Stimulated activated CD8-positive, alpha-beta memory T cell treated with anti-CD3 and anti-CD28 coated beads, Interleukin-7, amount 100 ng/mL, for 1 hour (primary cell): ENCODE measurements at places on chromosomes 5 and 9.

DNA sequence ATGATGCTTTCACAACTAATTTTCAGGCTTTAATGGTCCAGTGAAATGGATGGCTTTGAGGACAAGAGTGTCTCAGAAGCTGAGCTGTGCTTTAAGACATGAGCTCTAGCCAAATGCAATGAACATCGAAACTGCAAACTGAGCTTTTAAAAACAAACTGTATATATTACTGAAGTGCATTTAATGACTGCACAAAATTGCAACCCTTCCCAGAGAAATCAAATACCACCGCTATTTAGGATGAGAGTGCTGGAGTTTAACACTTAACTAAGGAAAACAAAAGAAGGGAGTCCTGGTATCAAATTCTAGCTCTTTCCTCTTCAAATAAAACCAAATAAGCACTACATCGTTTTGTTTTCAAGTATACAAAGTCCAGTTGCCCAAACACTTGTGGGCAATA lies 163.9 kb downstream of the SLF1 start:
- no peak for DNase-seq

GRCh38 chr9:27112235-27112634 lies 3.2 kb downstream of the TEK start:
- DNase-seq: no peak

GRCh38 chr9:97808415-97808814 lies 44.6 kb upstream of the FOXE1 start:
- no peak for DNase-seq

- no peak for DNase-seq
Measured at GRCh38 chr5:10669983-10670382, 91.1 kb downstream of the DAP start.

GRCh38 chr5:91929522-91929817 lies 546.4 kb upstream of the ARRDC3 start:
- no peak for DNase-seq

GRCh38 chr9:87829756-87830155 lies 52.9 kb upstream of the SPATA31E1 start:
- DNase-seq: no peak

DNA sequence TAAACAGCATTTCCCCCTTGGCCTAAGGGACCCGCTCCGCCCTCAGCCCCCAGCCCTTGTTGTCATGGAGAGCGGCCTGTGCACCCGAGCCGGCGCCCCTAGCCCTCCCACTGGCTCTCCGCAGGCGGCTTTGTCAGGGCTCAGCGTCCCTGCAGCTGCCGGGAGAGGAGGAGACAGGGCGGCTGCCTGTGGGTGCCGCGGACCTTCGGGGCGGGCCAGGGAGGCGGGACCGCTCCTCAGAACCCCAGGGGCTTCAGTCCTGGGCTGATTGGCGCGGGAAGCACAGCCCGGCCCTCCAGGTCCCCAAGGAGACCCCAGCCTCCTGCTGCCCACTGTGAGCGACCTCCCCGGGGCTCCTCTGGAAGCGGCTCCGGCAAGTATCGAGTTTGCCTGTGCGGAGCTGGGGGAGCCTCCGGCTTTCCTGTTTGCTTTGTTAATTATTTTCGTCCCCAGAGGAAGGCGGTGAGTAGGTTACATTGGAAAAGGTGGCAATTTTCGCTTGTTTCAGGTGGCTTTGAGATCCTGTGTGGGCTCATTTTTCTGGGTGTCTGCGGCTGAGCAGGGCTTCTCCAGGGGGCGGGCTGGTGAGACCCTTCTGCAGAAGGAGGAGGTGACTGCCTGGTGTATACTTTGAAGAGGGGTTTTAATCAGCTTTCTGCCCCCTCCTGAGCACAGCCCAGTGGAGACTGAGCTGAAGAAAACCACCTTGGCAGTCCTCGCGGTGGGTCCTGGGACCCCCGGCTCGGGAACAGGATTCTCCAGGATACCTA lies at the start of gene FGD3:
FGD3 (plus strand) TSS at position 256 of the 770 bp plus-strand sequence. CDS start 28,734 bp downstream, outside the sequence.
- no peak for DNase-seq

DNA sequence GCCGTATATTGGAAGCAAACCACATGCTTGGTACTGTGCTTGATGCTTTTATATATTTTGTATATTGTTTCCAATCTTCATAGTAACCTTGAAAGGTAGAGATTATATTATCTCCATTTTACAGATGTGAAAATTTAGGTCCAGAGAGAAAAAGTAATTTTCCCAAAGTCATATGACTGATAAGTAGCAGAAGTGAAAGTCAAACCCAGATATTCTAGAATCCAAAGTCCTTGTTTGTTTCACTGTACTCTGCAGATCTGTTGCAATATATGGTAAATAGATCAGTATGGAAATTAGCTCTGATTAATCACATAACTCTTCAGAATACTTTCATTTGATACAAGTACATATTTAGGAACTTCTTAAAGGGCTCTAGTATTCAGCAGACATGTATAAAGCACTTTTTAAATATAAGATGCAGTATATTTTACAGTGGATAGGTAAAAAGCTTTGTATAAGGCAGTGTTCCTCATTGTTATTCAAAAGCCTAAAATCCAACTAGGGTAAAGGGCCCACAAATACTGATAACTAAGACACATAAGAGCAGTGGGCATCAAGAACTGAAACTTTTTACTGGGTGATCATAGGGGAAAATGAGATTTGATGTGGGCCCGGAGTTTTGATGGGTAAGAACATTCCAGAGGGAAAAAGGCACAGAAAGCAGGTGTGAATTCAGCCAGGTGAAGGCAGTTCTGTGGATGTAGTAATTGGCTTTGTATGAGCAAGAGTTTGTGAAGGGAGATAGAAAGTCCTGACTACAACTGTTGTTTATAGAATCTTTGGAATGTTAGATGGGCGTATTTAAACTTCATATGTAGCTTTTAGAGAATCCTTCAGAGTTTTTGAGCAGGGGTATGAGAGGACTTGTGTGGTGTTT lies 25.0 kb downstream of the NDFIP1 start:
- no peak for DNase-seq

DNA sequence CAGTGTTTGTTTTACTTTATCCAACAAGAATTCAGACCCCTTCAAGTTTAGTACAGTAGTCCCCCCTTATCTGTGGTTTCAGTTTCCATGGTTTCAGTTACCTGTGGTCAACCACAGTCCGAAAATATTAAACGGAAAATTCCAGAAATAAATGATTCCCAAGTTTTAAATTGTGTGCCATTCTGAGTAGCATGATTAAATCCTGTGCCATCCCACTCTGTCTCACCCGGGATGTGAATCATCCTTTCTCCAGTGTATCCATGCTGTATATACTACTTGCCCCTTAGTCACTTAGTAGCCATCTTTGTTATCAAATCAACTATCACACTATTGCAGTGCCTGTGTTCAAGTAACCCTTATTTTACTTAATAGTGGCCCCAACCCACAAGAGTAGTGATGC lies 153.8 kb upstream of the RASA1 start:
- no peak for DNase-seq

- DNase-seq: no peak
Measured at GRCh38 chr9:82332018-82332773, 343.6 kb downstream of the SPATA31D1 start.

- no peak for DNase-seq
Measured at GRCh38 chr9:127749090-127749787, 14.1 kb upstream of the TOR2A start.

DNA sequence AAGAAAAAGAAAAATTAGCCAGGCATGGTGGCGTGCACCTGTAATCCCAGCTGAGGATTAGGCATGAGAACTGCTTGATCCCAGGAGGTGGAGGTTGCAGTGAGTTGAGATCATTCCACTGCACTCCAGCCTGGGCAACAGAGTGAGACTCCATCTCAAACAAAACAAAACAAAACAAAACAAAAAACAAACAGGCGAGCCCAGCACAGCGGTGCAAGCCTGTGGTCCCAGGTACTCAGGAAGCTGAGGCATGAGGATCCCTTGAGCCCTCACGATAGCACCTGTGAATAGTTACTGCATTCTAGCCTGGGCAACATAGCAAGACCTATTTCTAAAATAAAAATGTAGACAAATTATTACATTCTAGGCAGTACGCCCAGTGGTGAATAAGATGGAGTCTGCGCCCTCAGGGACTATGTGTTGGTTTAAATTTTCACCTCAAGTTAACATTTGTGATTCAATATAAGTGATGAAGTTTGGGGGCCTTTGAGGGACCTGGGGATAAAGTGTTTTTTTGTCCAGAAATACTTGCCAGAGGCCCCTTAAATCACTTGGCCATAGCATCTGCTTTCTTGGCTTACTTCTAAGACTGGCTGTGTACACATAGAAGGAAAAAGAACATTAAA lies 3.4 kb upstream of the GAPVD1 start:
- DNase-seq: no peak

GRCh38 chr9:98652741-98653140 lies 56.0 kb downstream of the GABBR2 start:
- DNase-seq: no peak

DNA sequence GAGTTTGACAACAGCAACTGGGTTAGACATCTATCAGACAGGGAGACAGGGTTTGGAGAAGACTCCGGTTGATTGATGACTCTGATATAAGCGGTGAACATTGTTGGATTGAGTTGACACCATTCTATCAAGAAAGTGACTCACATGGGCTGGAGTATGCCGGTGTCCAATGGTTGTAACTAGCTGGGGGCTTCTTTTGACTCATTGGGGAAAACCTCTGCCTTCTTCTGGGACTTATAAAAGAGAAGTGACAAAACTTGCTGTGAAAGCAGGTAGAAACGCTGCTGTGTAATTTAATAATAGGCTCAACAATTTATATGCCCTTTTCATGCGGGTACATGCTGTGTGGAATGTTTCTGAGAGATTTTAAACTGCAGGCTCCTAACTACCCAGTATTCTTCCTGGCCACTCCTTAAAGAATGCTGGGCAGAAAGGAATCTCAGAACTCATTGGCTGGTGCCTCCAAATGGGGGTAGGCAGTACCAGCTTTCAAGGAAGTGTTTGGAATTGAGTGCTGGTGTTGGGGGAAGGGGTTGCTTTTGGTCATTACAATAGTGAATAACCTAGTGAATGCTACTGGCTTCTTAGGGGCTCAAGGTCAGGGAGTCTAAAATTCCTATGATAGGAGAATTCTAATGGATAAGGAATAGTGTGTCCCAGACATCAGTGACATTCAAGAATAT lies 43.9 kb downstream of the FYB1 start:
- no peak for DNase-seq

DNA sequence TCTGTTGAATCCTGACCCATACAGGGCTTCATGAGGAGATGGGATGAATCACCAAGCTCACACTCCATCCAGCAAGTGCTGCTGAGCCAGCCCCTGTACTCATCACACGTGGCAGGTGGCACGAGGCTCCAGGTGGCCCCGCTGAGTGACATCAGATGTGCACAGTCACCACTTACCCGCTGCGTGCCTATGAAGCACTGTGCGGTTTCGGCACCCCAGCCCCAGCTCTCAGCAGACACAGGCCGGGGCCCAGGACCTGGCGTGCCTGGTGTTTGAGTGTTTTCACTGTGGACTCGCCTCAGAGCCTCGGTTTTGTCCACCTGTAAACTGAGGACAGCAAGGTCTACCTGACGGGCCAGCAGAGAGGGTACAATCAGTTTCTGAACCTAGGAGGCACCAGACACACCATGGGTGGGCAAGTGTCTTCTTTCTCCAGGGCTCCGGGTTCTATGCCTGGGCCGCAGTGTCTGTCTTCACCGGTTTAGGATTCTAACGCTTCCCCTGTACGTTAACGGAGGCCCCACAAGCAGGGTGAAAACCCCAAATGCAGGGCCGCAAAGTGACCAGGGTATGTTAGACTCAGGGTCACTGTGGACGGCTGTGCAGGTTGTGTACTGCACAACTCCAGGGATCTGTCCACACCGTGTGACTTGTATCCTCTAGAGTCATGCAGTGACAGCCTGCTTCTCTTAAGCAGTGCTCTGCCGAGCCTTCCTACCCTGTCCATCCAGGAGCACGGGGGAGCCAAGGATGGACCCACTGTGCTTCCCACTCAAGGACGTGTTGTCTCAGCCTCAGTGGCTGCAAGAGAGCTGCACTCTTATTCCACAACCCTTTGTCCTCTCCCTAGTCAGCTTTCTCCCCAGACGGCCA lies 44.3 kb upstream of the COL5A1 start:
- no peak for DNase-seq

- no peak for DNase-seq
Measured at GRCh38 chr9:4886698-4887097, 94.0 kb downstream of the RCL1 start.

DNA sequence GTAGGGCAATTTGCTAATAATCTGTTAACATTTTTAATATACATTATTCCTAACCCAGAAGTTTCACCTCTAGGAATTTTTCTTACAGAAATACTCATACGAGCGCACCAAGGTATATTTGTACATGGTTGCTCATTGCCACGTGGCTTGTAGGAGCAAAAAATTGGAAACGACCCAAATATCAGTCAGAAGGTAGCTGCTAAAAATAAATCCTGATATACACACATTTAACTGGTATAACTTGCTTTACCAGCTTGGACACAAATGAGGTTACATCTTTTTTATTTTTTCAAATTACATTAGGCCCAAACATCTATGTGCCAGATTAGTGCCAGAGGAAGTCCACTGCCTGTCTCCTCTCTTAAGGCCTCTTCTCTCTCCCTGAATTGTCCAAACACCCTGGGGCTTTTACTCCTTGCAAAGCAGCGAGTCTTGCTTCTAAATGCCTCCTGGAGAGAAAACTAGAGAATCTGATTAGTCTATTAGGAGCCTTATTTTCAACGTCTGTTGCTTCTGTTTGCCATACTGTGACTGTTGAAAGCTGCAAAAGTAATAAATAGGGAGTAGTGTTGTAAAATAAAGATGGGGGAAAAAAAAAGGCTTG lies 92.0 kb upstream of the SSBP2 start:
- no peak for DNase-seq

GRCh38 chr9:133118568-133118967 lies 2.5 kb downstream of the RALGDS start:
- DNase-seq: no peak

DNA sequence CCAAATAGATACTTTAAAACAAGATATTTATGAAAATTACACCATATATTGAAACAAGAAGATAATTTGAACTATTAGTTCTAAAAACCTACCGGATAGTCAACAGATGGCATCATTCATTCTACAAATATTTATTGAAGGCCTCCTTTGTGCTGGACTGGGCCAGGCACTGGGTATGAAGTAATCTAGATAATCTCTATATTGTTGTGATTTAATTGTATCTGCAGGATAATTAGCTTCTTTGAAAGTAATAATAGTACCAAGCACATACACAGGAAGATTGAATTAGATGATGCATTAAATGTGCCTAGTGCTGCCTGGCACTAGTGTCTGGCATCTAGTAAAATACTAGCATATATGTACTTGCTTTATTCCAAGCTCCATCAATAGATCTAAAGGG lies 735.2 kb upstream of the DMAC1 start:
- DNase-seq: no peak

GRCh38 chr9:79695531-79696175 lies 123.9 kb downstream of the TLE4 start:
- peak; percentile 17 for DNase-seq

GRCh38 chr9:126707083-126707482 lies 93.4 kb downstream of the LMX1B start:
- DNase-seq: no peak

GRCh38 chr9:127084076-127085039 lies 38.1 kb downstream of the ANGPTL2 start:
- DNase-seq: no peak
